Activated CD4-positive, alpha-beta T cell treated with anti-CD3 and anti-CD28 coated beads for 1 hour (primary cell): ENCODE measurements at places on chromosomes 11 and 22.

- DNase-seq = no peak
Observed at GRCh38 chr11:120186774-120187591, 23.8 kb upstream of the OAF start.

DNA sequence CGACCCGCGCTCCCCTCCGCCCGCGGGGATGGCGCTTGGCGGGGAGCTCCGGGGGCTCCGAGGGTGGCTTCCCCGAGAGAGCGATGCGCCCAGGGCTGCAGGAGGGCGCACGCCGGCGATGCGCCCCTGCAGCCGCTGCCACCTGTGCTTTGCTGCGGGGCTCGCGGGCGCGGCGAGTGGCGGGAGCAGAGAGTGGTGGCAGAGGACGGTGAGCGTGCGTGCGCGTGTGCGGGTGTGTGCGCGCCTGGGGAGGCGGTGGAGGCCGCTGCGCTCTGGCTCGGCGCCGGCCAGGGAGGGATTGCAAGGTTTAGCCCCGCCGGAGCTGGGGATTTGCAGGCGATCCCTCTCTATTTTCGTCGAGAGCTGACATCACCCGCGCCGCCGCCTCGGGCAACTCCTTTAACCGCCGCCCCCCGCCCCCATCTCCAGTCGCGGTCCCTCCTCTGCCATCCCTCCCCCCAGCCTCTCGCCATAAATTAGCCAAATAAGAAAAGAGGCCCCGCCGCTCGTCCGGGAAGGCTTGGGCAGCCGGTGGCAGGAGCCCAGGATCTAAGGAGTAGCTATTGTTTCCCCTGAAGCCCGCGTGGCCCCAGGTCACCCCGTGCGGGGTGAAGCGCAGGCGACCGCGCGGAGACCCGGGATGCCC is at the start of gene SLC1A2:
Gene SLC1A2, minus strand, starts transcription at position 375 of the 646 bp plus-strand sequence. CDS start 592 bp downstream, outside the sequence.
- DNase-seq = no peak

DNA sequence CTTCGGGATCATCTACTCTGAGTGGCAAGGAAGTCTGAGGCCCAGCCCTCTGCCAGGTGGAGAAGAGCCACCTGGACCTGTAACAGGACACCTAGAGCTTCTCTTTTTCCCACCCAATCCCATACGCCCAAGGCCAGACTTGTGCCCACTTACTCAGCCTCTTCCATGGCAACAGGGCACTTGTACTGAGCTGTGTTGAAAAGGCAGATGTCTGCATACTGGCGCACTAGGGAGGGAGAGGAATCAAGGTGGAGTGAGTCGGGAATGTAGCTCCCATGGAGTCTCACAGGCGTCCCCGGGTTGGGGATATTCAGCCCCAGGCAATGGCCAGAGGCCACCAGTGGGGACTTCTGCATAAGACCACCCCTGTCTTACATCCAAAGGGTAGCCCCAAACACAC is 36.1 kb downstream of the TPBGL start:
- DNase-seq = no peak

DNA sequence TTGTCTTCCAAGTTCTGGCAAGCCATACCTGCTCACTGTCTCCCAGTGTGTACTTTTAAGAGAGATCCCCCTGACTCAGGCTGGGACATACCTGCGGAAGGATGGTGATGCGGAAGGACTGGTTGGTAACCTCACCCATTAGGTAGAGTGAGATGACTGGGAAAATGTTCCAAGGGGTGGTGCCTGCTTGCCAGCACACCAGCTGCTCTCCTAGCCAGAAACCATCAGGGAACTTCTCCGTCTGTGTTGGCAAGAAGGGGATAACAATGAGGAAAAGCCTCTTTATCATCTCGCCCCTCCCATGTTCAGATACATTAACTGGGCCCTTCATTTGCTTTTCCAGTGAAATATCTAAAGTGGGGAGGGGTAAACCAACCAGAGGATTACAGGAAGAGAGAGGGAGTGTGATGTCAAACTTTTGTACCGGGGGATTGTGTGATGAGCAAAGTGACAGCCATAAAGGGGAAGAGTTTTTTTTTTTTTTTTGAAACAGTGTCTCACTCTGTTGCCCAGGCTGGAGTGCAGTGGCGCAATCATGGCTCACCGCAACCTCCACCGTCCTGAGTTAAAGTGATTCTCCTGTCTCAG is at the start of gene BACE1-AS:
Gene BACE1-AS, plus strand, starts transcription at position 538 of the 588 bp plus-strand sequence.
- DNase-seq = no peak

DNA sequence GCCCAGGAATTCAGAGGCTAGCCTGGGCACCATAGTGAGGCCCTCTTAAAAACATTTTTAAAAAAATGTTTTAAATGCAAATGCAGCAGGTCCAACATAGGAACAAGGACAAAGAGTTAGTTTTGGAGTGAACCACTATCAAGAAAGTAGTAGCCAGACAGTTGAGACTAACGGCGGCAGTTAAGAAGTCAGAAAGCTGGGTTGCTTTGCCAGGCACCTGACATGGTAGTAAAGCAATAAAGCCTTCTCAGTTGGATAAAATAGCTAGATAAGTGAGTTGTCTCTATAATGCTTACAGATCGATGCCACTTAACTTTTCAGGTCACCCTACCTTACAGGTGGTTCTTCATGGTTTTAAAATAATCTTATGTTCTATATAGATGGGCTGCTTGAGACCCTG is 16.9 kb upstream of the DDX17 start:
- DNase-seq = no peak

GRCh38 chr11:78784321-78785061 is 209.8 kb upstream of the NARS2 start:
- DNase-seq = no peak

DNA sequence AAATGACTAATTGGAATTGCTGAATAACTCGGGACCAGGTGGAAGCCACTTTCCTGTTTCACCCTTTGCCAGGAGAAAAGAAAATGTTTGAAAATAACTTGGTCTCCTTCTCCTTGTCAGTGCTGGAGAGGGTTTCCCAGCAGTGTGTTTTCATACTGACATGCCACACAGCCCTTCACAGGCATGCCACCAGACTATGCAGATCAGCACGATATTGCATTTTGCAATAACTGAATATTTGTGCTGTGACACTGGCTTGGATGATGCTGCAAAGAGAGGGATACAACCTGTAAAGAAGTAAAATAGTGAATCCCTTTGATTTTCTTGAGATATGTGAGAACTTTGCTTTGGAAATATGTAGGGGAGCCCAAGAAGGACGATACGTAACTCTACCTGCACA is 200.0 kb upstream of the NAV2 start:
- no peak for DNase-seq

DNA sequence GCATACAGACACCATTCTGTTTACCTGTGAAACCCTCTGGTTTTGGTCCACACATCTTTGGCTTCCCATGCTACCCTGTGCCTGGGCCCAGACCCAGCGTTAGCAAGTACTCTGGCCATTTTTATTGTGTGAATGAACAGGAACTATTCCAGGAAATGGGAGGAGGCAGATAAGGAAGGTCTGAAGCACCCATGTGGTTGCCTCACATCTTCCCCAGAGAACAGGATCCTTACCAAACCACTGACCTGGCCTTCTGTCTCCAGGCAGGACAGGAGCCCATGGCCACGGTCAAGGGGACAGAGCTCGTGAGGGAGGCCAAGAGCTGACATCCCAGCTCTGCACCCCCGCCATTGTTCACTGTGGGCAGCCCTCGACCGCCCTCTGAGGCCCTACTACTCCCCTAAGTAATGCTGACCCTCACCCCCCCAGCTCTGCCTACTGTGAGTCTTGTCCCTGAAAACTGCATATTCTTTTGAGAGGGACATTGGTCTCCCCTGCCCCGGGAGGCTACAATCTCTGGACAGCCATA is 97.7 kb upstream of the TP53I11 start:
- no peak for DNase-seq

- DNase-seq = no peak
Observed at GRCh38 chr22:45709866-45710265, 38.2 kb downstream of the ATXN10 start.

DNA sequence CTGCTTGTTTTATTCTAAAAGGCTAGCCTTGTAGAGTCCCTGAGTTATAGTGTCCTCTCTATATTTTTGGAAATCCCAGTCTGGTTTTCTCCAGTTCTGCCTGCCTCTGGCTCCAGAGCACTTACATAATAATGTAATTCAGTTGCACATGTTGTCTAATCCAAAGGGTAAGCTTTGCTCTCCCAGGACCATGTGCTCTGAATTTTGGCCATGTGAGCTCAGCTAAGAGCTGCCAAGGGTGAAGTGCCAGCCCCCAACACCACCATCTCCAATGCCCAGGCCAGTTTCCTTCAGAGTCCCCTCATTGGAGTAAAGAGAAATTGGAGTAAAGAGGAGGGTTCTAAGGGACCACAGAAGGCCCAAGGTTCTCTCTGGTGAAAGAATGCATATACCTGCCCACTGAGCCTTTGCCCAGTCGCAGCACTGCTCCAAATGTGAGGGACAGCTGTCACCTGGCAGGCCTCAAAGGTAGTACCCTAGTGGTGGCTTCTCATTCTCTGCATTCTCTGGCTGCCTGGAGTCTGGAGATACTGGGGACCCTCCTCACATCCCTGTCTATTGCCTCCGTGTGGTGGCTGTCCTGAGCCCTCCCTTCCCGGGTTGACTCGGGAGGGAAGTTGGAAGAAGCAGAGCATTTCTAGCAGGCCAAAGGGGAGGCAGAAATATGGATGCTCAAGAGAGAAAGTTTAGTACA is 4.9 kb downstream of the CRY2 start:
- DNase-seq = no peak

- DNase-seq = no peak
Observed at GRCh38 chr11:17585911-17586695, 39.0 kb downstream of the OTOG start.

DNA sequence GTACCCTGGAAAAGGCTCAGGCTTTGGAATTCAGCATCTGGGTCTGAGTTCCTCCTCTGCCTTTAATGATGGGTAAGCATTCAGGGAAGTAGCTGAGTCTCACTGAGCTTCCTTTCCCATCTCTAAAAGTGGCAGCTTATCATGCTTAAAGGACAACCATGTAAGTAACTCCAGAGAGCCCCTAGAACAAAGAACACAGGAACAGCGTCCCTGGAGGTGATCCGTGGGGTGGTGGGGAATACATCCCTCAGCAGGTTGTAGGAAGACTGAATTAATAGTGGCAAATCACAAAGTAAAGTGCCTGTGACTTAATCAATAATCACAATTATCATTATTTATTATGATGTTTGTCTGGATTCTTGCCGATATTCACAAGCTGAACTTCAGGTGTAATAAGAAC is 114.7 kb upstream of the ISX start:
- no peak for DNase-seq

GRCh38 chr11:34037016-34037415 is 14.5 kb upstream of the CAPRIN1 start:
- no peak for DNase-seq

GRCh38 chr11:70656252-70656651 is 257.9 kb downstream of the CTTN start:
- no peak for DNase-seq
